T-cell (primary cell): ENCODE measurements at places on chromosomes 6 and 20.

GRCh38 chr6:119510246-119510645 lies 160.7 kb upstream of the MAN1A1 start:
- DNase-seq: no peak

GRCh38 chr6:7542874-7543624 lies 1.6 kb downstream of the DSP start:
- DNase-seq: no peak

GRCh38 chr20:43341511-43341910 lies 116.2 kb upstream of the SRSF6 start:
- DNase-seq: no peak

DNA sequence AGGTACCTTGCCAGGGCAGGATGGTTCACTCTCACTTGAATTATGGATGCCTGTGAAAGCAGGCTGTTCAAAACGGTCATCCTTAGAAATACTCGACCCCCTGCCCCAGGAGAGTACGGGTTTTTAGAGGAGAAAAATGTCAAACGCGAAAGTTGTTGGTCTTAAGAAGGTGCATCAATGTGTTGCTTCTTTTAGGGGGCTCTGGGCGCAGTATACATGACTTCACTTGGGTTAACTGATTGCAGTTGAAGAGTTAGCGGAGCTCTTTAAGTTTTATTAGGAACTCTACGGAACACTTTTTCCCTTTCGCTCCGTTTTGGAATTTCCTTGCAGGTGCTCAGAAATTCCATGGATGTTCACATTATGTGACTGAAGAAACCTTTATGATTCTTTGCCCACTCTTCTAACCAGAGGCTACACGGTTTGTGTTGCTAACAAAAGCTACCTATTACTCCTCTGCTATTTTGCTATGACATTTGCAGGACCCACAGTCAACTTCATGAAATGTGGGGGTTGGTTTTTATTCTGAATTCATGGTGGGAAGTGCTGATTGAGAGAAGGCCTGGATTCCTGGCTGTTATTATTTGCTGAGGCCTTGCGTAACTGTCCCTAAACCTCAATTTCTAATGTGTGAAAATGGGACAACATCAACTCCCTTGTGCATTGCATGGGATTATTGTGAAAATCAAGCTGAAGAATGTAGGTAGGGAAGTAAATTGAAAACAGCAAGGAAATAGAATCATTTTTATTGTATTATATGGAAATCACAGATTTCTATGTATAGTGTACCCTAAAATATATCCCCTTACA lies 845 bp downstream of the ENPP1 start:
- no peak for DNase-seq

DNA sequence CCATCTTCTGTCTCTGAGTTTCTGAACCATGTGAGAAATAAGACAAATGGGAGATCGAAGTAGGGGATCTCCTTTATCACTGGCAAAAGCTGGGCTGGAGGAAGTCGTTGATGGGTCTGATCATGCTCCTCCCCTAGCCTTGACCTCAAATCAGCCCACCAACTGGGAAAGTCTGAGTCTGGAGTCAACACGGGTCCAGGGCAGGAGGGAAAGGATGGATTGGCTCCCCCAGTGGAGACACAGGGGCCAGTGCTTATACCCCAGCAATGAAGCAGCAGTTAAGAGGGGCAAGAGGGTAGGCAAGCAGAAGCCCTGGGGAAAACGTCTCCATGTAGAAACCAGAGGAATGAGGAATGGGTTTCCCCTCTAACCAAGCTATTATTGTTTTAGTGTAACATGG lies 152.6 kb downstream of the TBC1D7 start:
- DNase-seq: no peak

DNA sequence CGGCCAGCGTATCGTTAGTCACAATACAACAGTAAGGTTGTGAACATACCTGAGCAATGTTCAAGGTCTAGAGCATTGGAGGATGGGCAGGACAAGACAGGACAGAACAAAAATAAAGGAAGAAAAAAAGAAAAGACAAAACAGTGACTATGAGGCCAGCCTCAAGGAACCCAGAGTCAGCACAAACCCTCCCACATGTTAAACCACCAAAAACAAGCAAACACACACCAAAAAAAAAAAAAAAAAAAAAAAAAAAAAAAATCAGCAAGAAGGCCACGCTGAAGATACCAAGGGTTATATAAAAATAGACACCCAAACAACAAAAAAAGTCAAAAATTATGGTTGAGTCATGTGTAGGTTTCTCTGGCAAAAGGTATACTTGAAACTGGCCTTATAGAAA lies 12.8 kb downstream of the MED23 start:
- no peak for DNase-seq

GRCh38 chr20:49843770-49844380 lies 31.2 kb downstream of the SLC9A8 start:
- no peak for DNase-seq

GRCh38 chr6:134258849-134259306 lies 59.0 kb downstream of the SGK1 start:
- DNase-seq: no peak

- no peak for DNase-seq
Observed at GRCh38 chr6:154481521-154482013, 28.9 kb downstream of the CNKSR3 start.

GRCh38 chr6:167293088-167293589 lies 2.0 kb downstream of the UNC93A start:
- no peak for DNase-seq

DNA sequence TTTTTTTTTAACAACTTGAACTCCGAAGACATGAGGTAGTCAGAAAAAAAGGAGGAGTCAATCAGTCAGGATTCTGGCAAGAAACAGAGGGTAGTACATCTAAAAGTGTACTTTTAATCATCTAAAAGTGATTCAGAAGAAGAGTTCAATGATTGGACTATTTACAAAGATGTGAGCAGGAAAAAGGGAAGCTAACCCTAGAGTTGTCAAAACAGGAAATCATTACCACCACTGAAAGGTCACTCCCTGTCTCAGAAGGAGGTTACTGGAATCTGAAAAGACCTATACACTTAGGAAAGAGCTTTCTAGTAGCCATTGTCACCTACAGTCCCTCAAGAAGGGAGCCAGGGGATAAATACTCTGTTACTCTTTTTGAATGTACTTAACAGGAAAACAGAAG lies 16.7 kb upstream of the LMBRD1 start:
- DNase-seq: no peak

DNA sequence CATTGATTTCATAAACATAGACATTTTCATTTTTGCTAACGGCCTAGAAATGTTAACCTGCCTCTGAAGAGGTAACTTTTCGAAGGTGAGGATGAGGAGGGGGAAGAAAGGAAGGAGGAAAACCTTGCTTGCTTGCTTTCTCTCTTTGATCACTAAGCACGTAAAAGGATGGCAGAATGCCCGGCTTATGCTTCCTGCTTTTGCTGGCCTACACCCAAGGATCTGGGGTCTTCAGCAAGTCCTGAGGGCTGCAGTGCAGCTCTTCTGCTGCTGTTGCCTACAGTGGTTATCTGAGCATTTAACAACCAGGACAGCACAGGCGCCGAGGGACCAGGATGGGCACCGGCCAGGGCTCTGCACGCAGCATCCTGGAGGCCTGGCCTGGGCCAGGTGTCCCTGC lies 150.8 kb upstream of the TAB2 start:
- no peak for DNase-seq

GRCh38 chr6:151340219-151340978 lies 51.0 kb downstream of the ZBTB2 start:
- DNase-seq: no peak

DNA sequence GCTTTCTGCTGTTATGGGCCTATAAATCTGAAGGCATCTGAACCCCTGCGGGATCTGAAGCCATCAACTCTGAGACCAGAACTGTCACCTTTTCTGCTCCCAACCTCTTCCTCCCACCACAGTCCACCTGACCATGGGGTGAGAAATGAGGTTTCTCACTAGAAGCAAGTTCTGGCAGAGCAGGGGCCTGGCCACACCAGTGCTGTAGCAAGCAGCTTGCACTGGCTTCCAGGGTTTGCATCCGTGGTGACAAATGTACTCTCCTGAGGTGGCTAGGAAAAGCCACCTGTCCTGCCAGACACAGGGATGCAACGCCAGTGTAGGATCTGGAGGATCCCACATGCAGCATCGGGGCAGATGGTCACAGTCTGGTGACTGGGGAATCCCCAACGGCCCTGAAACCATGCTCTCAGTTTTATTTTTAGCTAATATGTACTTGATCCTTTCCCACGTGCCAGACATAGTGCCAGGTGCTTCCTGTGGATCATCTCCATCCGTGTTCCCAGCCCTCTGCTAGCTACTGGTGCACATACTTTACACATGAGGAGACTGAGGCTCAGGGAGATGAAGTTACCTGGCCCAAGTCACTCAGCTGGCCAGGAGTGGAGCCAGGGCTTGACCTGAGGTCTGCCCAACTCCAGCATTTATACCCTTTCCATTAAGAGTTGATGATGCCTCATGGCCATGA lies 122.1 kb upstream of the SPACA1 start:
- DNase-seq: no peak

DNA sequence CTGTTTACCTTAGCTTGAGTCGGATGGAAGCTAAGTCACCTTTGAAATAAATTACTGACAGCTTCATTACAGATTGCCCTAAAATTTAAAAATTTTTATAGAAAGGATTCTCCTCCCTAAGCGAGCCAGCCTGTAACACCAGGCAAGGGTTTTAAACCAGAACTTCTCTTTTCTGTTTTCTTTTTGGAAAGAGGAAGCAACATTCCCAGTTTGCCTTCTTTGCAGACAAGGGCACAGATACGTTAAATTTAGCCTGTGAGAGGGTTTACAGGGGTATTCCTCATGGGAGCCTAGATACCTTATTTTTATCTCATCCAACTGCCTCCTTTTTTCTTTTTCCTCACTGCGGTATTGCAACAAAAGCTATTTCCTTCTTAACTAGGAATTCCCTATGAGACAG lies 45.0 kb downstream of the GNAS start:
- no peak for DNase-seq

GRCh38 chr6:51901766-51902764 lies 185.3 kb downstream of the PKHD1 start:
- DNase-seq: no peak

DNA sequence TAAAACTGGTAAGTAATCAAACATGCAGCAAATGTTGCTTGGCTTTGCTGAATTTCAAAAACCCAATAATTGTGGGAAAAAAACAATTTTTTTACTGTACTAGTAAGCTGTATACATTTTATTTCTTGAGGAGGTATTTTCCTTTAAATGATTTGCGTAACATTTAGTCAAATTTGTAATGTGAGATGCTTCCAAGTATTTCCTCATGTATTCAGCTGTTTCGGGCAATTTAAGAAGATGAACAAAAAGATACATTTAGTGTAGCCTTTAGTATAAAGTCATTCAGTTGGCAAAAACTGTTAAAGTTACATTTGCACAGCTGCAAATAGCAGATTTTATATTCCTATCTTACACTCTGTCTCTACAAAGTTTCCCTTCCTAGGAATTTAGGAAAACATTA lies 186.1 kb upstream of the SCGN start:
- DNase-seq: no peak

GRCh38 chr20:5024982-5025381 lies 23.7 kb upstream of the SLC23A2 start:
- DNase-seq: no peak

DNA sequence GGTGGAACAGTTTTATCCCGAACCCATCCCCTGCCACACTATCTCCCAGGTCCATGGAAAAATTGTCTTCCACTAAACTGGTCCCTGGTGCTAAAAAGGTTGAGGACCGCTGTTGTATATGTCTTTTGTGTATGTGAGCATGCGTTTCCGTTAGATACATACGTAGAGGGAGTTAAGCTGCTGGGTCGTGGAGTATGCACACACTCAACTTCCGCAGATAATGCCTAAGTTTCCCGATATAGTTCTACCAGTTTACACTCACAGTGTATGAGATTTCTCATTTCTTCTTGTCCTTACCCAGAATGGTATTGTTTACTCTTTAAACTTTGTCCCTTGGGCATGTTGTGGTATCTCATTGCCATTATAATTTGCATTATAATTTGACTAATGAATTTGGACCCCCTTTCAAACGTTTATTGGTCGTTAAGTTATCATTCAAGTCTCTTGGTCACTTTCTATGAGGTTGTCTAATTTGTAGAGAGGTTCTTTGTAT lies 50.5 kb upstream of the SCAF8 start:
- DNase-seq: no peak

DNA sequence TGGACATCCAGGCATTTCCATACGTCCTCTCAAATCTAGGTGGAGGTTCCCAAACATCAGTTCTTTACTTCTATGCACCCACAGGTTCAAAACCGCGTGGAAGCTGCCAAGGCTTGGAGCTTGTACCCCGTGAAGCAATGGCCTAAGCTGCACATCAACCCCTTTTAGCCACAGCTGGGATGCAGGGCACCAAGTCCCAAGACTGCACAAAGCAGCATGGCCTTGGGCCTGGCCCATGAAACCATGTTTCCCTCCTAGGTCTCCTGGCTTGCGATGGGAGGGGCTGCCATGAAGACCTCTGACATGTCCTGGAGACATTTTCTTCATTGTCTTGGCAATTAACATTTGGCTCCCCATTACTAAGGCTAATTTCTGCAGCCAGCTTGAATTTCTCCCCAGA lies 88.9 kb upstream of the CBLN4 start:
- DNase-seq: no peak

- no peak for DNase-seq
Observed at GRCh38 chr20:38172408-38172807, 7.3 kb upstream of the TGM2 start.

DNA sequence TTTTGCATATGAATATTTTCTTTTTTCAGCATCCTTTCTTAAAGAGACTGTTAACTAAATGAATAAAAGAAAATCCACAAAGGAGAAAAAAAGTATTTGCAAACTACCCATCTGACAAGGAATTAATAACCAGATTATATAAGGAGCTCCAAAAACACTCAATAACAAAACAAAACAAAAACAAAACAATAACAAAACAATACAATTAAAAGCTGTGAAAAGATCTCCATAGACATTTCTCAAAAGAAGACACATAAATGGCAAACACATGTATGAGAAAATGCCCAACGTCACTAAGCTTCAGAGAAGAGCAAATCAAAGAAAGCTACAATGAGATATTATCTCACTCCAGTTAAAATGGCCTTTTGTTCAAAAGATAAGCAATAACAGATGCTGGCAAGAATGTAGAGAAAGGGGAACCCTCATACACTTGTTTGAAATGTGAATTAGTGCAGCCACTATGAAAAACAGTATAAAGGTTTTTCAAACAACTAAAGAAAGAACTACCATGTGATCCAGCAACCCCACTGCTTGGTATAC lies 1310.0 kb upstream of the EYS start:
- DNase-seq: no peak

DNA sequence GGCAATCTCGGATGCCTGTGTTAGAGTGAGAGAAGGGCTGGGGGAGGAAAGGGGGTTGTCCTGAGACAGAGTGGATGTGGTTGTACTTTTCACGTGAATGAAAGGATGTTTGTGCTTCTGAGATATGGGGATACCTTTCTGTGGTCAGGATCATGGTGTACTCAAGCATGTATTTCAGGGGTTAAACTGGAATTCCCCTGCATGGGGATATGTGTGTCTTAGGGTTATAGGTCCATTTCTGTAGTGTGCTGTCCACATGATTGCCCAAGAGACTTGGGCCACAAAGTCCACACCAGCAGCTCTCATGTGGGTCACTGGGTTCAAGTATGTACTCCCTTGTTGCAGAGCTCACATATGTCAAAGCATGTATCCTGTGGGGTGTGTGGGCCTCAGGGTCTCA lies 10.5 kb downstream of the SYNGAP1 start:
- DNase-seq: no peak
